Mucosa of descending colon (tissue), 3 donors: ENCODE measurements at places on chromosomes 6 and 20. TPM values are rescaled to one million over a fixed set of nuclear protein-coding genes. Genes with fewer than 3 reads are reported as not detected.

DNA sequence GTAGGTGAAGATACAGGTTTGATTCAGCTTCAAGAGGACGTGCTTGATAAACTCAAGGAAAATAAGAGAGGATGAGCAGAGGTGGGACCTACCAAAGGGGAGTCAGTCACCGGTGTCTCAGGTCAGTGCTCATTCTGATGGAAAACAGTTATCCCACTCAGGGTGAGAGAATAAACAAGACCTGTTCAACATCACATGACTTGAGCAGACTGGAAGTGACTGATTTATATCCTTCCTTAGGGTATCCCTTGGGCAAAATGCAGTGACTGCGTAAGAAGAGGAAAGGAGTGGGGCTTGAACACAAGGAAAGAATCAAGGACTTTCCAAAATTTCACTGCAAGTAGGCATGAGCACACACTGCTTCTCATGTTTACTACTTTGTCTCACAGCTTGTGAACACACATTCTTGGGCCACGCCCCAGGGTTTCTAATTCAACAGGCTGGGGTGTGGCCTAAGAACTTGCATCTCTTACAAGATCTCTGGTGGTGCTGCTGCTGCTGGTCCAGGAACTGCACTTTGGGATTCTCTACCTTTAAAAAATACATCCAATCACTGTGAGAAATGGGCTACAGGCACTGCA is 11.6 kb downstream of the CST3 start:
- DNase-seq, result no peak

- DNase-seq, result no peak
Observed at GRCh38 chr20:47600967-47601547, 99.4 kb downstream of the NCOA3 start.

- no peak for DNase-seq
Observed at GRCh38 chr20:59499863-59500262, 104.5 kb upstream of the PHACTR3 start.

- DNase-seq, result no peak
Observed at GRCh38 chr6:158503222-158503621, 56.7 kb upstream of the TMEM181 start.

DNA sequence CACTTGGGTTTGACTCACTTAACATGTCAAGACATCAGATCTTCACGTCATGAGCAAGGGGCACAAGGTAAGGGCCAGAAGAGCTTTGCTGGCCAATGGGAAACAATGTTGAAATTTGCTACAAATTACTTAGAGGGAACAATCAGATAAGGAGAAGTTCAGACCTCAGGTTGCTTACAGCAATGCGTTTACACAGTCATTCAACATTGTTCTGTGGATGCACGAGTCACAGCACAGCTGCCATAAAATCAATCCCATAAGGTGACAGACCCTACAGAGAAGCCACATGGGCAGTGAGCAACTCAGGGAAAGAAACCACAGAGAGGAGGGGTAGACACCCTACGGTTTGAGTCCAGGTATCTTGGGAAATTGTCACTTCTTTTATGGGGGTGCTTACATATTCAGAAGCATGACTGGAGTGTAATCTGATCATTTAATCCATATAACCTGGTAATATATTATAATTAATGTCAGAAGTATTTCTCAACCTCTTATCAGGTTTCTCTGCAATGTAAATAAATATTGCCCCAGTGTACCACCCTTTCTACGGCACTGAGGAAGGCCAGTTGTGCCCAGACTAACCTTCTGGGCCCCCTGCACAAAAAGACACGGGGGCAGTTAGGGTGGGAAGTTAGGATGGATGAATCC is 2.3 kb upstream of the SLC22A2 start:
- no peak for DNase-seq

- DNase-seq, result no peak
Observed at GRCh38 chr20:603116-603640, 6.9 kb downstream of the TCF15 start.

- no peak for DNase-seq
Observed at GRCh38 chr6:114312931-114313330, 29.9 kb downstream of the HS3ST5 start.

Gene DEFB128
- total RNA-seq, result not detected

Gene SIRPB1
- total RNA-seq, result 8.3 TPM
